Thymus (tissue), 14 donors: ENCODE measurements at places on chromosomes 7 and 10. TPM values are rescaled to one million over a fixed set of nuclear protein-coding genes. Genes with fewer than 3 reads are reported as not detected.

Gene TMEM130
- 0.23 TPM for polyA plus RNA-seq

Gene TRIM74
- polyA plus RNA-seq: 3.2 TPM

DNA sequence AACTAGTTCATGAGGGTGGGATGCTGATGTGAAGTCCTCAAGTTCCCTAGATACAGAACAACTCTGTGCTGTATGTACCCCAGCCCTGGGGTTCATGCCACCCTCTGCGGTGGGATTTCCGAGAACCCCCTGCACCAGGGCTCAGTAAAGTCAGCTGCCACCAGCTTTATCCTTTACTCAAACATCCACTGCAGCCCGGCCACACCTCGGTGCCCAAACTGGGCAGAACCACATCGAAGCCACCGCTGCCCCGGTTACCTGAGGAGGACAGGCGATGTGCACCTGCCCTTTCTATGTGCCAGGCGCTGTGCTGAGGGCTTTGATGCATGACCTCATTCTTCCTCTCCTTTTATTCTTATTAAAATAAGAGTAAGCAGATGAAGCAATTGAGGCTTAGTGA lies 9.9 kb upstream of the CALML5 start:
- DNase-seq: no peak

DNA sequence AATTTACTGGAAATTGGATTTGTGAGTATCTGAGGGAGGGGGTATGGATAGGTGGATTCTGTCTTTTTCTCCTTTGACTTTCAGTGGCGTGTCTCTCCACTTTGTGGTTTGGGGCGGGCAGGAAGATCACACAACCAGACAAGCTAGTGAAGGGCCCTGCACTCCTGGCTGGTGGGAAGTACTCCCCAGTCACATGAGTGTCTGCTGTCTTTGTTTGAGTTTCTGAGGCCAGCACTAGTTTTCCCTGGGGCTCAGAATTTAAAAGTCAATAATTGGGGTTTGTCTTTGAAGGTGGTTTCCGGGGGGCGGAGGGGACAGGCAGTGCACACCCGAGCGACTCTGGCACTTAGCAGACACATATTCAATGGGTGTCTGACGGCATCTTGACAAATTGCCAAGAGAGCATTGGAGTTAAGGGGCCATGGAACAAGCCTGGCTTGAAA lies 120.1 kb downstream of the WDFY4 start:
- no peak for DNase-seq

DNA sequence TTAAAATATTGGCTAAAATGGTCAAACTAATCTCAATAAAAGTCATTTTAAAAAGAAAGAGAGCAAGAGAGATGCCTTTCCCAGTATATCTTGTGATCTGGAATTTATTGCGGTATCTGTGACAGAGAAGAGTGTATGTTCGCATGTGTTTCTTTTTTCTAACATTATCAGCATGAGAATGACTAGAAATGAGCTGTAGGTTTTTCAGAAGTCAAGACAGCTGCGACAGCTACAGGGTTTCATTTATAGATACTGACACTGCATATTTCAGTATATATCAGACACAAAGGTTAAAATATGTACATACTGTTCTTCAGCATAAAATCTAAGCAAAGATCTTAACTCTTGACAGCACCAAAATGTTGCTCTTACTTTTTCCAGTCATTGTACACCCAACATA lies 215.8 kb downstream of the JAZF1 start:
- DNase-seq: no peak
